CD4-positive, alpha-beta T cell treated with Interleukin-6 at 100 ng/mL for 8 hours (primary cell): ENCODE measurements at places on chromosomes 16 and 17.

GRCh38 chr17:44346064-44346844 lies 1.2 kb downstream of the GRN start:
- DNase-seq: no peak

- DNase-seq: no peak
These were observed 7.6 kb upstream of the EVPL start for GRCh38 chr17:76034428-76035350.

- DNase-seq: no peak
These were observed 145.8 kb downstream of the SPACA3 start for GRCh38 chr17:33137426-33137825.

GRCh38 chr17:9874722-9875121 lies 30.3 kb downstream of the RCVRN start:
- DNase-seq: no peak

GRCh38 chr17:48413613-48414405 lies 16.2 kb downstream of the SKAP1 start:
- peak; percentile 18 for DNase-seq

- no peak for DNase-seq
These were observed 5.2 kb downstream of the RND2 start for GRCh38 chr17:43030137-43030767.

- DNase-seq: no peak
These were observed 7.6 kb downstream of the LMF1 start for GRCh38 chr16:962901-963814.

DNA sequence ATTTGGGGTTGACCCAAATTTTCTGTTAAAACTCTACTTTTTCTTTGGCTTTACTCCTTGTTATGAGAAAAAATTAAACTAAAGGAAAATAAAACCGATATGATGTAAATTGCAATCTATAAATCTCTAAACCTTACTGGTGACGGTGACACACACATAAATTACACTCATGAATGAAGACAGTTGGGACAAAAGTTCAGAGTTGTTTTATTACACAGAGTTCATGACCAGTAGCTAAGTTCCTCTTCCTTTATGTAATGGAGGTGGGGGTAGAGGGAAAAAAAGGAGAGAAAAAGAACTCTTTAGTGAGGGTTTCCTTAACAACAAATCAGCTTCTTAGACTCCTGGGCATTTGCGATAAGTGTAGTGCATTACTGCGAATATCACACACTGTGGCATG lies 220.7 kb downstream of the KCNJ2 start:
- DNase-seq: no peak

GRCh38 chr16:56300891-56301850 lies 109.9 kb downstream of the GNAO1 start:
- DNase-seq: no peak

DNA sequence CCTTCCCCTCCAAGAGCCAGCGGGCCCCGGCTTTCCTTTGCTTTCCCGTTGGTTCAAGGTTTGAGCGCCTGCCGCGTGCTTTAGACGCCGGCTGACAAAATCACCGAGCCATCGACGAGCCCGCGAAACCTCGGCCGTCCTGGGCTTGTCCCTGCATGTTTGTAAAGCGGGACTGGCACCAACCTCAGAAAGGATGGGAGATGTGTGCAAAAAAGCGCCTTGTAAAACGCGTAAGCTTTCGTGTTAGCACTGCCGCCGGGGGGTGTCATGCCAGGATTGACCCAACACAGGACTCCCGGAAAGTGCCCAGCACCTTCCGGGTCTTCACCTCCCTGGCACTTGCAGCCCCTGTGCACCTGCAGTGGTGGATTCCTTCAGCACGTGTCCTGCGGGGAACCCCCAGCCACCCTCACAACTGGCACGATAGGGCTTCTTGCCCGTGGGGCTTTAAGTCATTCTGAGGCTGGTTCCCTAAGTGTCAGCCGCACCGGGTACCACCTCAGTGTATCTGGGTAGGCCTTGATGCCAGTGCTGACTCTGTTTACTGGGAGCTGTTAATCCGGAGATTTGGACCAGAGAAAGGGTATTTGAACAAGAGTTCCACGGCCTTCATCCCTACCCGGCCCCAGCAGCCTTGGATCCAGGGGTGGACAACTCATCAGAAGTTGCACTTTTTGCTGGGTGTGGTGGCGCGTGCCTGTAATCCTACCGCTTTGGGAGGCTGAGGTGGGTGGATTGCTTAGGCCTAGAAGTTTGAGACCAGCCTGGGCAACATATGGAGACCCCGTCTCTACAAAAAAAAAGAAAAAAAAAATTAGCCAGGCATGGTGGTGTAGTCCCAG lies 817 bp downstream of the NDUFAF8 start:
- no peak for DNase-seq

DNA sequence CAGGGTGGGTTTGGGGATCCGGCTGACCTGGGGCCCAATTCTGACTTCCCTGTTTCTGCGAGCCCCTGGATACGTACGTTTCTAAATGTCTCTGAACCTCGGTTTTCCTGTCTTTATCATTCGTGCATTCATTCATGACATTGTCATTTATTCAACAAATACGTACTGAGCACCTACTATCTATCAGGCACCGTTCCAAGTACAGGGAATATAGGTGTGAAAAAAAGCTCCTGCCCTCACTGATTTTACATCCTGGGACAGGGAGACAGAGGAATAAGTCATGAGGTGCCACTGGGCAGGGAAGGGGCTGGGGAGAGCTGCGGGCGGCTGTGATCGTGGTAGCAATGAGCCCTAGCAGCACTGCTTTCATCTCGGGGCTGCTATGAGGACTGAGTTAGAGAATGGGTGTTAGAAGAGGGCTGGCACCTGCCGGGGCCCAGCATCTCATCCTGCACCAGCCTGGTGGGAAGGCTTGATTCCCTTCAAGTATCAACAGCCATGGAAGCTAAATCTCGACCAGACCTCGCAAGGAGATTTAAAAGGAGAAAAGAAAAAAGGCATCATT lies 88.3 kb upstream of the DNAH17 start:
- no peak for DNase-seq

DNA sequence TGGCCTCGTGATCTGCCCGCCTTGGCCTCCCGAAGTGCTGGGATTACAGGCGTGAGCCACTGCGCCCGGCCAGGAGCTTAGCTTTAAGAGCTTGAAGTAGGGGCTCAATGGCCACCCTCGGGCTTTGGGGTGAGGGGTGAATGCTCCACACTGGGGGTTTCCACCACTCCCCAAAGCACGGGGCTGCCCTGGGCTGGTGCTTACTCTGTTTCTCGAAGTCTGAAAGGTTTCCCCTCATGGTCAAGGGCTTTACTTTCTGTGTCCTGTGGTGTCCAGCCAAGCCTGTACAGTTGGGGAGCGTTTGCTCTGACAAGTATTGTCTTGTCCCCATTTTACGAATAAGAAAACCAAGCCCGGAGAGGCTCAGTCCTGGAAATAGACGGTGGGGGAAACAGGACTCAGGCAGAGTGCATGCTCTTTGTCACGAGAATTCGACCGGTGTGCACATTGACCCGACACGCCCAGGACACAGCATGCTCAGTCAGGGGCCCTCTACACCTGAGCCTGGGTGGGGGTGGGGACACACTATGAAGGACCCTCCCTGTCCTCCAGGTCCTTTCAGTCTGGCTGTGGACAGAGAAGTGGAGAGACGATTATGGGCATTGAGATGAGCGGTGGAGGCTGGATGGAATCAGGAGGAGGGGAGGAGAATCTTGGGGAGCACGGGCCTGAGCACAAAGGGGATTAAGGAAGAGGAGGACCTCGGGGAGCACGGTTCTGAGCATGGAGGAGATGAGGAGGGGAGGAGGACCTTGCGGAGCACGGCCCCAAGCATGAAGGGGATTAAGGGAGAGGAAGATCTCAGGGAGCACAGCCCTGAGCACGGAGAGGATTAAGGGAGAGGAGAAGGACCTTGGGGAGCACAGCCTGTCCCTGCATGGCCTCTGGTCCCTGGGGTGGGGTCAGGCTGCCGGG lies 7.5 kb downstream of the CD7 start:
- no peak for DNase-seq

DNA sequence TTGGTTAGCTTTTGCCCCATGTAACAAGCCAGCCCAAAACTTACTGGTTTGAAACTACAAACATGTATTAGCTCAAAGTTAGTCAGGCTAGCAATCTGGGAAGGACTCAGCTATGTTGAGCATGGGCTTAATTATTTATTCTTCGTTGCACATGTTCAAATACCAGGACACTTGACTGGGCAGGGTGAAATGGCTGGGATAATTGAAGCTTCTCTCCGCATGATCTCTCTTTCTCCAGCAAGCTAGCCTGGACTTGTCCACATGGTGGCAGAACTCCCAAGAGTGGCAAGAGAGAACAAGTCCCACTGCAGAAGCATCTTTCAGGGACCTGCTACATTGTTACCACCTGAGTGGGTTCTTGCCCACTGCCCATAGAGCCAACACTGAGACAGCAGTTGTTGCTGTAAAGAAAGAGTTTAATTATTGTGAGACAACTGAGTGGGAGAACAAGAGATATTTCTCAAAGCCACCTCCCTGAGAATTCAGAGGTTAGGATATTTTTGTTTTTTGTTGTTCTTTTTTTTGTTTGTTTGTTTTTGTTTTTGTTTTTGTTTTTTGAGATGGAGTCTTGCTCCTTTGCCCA lies 16.8 kb upstream of the ATF7IP2 start:
- no peak for DNase-seq

DNA sequence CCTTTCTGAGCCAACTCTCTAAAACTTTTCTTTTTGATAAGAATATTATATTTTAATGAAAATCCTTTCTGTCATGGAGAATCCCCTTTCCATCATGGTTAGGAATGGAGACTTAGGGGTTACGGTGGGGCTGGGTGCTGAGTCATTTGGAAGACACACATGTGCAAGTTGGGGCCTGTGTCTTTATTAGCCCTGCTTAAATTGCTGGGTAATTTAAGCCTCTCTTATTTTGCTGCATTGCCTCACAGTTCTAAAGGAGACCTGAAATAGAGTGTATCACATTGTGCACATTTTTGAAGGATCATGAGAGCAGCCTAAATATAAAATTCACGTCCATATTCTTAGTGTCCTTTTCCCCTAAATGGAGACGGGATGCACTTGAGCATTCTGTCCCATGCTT lies 61.8 kb upstream of the RBFOX1 start:
- DNase-seq: no peak

- DNase-seq: peak; percentile 66
These were observed 10.9 kb downstream of the NHERF1 start for GRCh38 chr17:74759243-74759801.

- DNase-seq: no peak
These were observed 35.8 kb upstream of the PITPNM3 start for GRCh38 chr17:6592173-6592572.

GRCh38 chr17:61286449-61286848 lies 113.2 kb upstream of the TBX2 start:
- no peak for DNase-seq

- no peak for DNase-seq
These were observed 55.2 kb downstream of the CDH11 start for GRCh38 chr16:65066651-65067050.

DNA sequence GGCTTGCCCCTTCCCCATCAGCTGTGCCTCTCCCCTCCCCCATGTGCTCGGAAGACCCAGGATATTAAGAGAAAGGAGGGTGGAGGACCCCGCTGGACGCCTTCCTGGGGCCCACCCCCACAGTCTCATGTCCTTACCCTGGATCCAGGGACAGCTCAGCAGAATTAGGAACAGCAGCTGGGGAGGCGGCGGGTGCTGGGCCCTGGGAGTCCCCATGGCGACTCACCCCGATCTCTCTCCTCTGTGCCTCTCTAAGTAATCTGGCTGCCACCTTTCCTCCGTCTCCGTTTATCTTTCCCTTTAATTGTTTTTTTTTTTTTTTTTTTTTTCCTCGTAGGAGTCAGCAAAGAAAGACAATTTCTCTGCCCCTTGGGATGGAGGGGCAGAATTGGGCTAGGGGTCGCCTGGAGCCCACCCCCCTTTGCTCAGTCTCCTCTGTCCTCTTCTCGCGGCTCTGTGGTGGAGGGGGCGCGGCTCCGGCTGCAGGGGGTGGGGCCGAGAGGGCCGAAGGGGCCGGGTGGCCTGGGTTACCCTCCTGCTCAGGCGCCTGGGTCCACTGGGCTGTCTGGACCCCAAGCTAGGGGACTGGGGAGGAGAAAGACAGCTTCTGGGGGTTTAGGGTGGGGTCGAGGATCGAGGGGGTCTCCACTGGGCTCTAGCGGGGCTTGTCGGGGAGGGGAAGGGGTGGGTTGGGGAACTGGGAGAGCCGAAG lies 390 bp downstream of the SEZ6L2 start:
- DNase-seq: no peak

DNA sequence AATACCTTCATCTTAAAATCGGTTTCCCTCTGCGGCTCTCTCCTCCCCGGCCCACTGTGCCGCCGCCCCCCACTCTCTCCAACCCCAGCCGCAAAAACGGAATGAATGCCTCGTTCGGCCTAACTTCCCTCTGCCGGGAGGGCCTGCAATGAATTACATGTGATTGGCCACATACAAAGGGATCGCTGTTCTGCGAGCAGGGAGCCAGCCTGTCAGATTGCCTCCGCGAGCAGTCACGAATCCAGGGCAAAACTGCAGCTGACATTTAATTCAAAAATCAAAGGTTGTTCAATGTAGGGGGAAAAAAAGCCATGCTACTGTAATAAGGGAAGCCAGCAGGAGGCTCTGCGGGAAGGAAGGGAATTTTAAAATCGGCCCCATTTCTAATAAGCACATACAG lies 84.9 kb downstream of the TBC1D16 start:
- DNase-seq: no peak

- DNase-seq: peak; percentile 63
These were observed 14.3 kb downstream of the LITAF start for GRCh38 chr16:11572301-11572995.

- no peak for DNase-seq
These were observed 351.9 kb downstream of the SEC14L1 start for GRCh38 chr17:77492446-77493237.

- peak; percentile 52 for DNase-seq
These were observed at the start of gene CHMP6 for GRCh38 chr17:80991645-80992076. CHMP6 (plus strand) TSS chr17:80991841; CDS start chr17:80991919, 78 bp downstream.

- no peak for DNase-seq
These were observed 22.6 kb upstream of the KIFC3 start for GRCh38 chr16:57824888-57825287.

DNA sequence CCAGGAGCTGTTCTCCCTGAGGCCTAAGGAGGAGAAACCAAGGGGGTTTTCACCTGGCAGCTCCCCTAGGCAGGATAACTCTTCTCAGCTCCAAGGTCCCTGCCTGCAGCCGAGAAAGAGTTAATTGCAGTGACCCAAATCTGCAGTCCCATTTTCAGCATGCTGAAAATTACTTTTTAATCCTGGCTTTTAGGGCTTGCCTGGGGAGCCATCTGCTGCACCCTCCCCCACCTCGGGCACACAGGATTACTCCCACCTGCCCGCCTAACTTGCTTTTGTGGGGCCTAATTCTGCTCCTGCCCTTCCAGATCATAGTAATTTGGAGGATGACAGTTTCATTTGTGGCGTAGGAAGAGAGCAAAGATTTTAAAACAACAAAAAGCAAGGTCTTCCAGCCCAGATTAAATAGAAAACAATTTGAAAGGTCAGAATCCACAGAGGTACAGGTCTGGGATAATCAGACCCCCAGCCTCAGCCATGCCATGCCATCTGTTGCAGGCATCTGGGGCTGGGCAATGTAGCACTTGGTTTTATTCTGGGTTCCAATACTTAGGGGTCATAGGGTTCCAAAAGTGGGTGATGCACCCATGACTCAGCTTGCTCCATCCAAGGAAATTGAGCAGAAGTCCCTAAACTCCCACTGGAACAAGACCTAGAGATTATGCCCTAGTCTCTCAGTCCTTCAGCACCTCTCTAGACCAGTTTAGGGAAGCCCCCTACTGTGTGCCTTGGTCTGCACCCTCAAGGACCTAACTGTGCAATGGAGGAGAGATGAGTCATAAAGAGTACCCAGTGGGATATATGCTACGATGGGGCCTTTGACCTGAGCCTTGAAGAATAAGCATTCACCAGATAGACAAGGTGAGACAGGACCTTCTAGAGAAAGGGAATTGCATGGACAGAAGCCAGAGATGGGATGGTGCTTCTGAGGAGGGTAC lies 64.5 kb upstream of the NLK start:
- DNase-seq: no peak

GRCh38 chr17:77646046-77646430 lies 312.5 kb upstream of the TNRC6C start:
- DNase-seq: no peak
